ENCODE measurements at places on chromosomes 12 and 14.

- no peak for DNase-seq
These were observed 11.8 kb downstream of the COPS7A start for GRCh38 chr12:6735448-6736191.

- DNase-seq: no peak
These were observed 6.3 kb downstream of the PPFIBP1 start for GRCh38 chr12:27530157-27530922.

- DNase-seq: no peak
These were observed 78.8 kb downstream of the KCNC2 start for GRCh38 chr12:75130811-75131210.

GRCh38 chr14:101716077-101716950, 45.2 kb upstream of the PPP2R5C start:
- no peak for DNase-seq

GRCh38 chr14:33709711-33710110, 241.2 kb downstream of the EGLN3 start:
- no peak for DNase-seq

Measured in HS-27A (cell line).